Mammary microvascular endothelial cell (primary cell): ENCODE measurements at places on chromosomes 7 and 10. TPM values are rescaled to one million over a fixed set of nuclear protein-coding genes. Genes with fewer than 3 reads are reported as not detected.

OR2A42 gene
- under 0.01 TPM in 1 of 2 replicates, not detected in the other for total RNA-seq

MMP21 gene
- total RNA-seq, result 0.07 TPM in 1 of 2 replicates, not detected in the other

CPA2 gene
- not detected in 2 replicates for total RNA-seq

ST8SIA6 gene
- not detected in 2 replicates for total RNA-seq

ABCB4 gene
- 2.1 TPM in 2 replicates for total RNA-seq

NUTM2A gene
- 0.79 and 0.93 TPM in 2 replicates for total RNA-seq

PDE6C gene
- not detected in 2 replicates for total RNA-seq

MKI67 gene
- 44.1 and 52.9 TPM in 2 replicates for total RNA-seq

LRRTM3 gene
- not detected in 2 replicates for total RNA-seq

ERVW-1 gene
- not detected in 2 replicates for total RNA-seq

PALD1 gene
- 31.8 and 32.5 TPM in 2 replicates for total RNA-seq

PKD2L1 gene
- total RNA-seq, result not detected in 2 replicates

MRPS17 gene
- total RNA-seq, result 12.3 and 16.2 TPM in 2 replicates

NXPH1 gene
- total RNA-seq, result not detected in 2 replicates

JAZF1 gene
- 6.6 and 7.5 TPM in 2 replicates for total RNA-seq

CYP2W1 gene
- not detected in 2 replicates for total RNA-seq

SH2D4B gene
- total RNA-seq, result not detected in 2 replicates

TRIM73 gene
- total RNA-seq, result 0.05 TPM in 1 of 2 replicates, not detected in the other

TMEM196 gene
- not detected in 2 replicates for total RNA-seq

GJC3 gene
- total RNA-seq, result not detected in 2 replicates

DNAJC9 gene
- total RNA-seq, result 54.2 and 58.6 TPM in 2 replicates

DNA2 gene
- total RNA-seq, result 6.0 and 8.7 TPM in 2 replicates

EBLN1 gene
- not detected in 2 replicates for total RNA-seq

MYL10 gene
- total RNA-seq, result not detected in 2 replicates

TAS2R3 gene
- not detected in 2 replicates for total RNA-seq

ABCC2 gene
- total RNA-seq, result 0.07 and 0.49 TPM in 2 replicates

SPAM1 gene
- not detected in 2 replicates for total RNA-seq

MSMB gene
- not detected in 2 replicates for total RNA-seq

CRHR2 gene
- not detected in 2 replicates for total RNA-seq

TAS2R41 gene
- total RNA-seq, result not detected in 2 replicates

BEND7 gene
- 8.8 and 9.6 TPM in 2 replicates for total RNA-seq

ZNF398 gene
- total RNA-seq, result 7.4 and 10.2 TPM in 2 replicates

SPDYE5 gene
- not detected in 2 replicates for total RNA-seq

ZFYVE27 gene
- total RNA-seq, result 9.7 and 9.8 TPM in 2 replicates

AGAP5 gene
- 0.27 and 0.74 TPM in 2 replicates for total RNA-seq
